ENCODE measurements at places on chromosomes 4 and X. TPM values are rescaled to one million over a fixed set of nuclear protein-coding genes. Genes with fewer than 3 reads are reported as not detected.

DNA sequence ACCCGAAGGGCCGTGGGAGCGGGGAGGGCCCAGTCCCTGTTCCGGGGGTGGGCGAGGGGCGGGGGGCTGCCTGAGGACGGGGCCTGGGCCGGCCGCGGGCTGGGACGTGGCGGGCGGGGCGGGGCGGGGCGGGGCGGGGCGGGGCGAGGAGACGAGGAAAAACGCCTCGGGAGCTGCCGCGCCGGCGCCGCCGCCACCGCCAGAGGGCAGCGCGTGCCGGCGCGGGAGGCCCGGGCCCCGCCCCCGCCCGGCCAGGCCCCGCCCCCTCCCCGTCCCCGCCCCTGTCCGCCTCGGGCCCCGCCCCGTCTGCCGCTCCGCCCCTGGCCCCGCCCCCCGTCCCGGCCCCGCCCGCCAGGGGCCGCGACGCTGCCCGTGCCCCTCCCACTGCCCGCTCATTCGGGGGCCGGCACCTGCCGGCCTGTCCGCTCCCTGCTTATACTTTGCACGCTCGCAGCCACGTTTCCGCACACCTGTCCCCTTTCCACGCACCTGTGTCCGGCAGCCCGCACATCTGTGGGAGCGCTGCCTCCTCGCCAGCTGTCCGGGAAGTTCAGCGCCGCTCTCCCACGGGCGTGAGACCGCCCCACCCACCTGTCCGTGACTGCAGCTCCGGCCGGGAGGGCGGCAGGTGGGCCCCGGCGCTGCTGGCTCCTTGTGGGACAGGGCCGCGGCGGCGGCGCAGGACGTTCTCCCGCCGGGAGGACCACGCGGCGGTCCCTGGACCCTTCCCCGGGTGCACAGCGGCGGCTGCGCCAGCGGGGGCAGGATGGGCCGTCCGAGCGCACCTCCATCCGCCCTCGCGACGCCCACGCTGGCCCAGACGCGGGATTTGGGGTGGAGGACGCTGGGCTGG, 1.7 kb upstream of the FGFRL1 start:
- DNase-seq: no peak

DNA sequence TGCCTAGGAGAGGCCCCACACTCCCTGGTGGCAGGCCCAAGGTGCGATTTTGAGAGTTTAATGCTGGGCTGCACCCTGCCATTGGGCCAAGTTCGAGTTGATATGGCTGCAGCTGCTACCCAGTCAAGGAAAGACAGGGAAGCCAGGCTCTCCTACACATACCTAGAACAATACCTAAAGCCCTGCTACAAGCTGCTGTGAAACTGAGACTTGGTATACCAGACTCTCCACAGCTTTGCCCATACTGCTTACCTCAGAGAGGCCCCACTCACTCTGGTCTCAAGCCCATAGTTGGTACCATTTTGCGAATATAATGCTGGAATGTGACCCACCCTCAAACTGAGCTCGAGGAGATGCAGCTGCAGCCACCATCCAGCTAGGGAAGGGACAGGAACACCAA, 147.7 kb upstream of the MAGEB2 start:
- no peak for DNase-seq

DNA sequence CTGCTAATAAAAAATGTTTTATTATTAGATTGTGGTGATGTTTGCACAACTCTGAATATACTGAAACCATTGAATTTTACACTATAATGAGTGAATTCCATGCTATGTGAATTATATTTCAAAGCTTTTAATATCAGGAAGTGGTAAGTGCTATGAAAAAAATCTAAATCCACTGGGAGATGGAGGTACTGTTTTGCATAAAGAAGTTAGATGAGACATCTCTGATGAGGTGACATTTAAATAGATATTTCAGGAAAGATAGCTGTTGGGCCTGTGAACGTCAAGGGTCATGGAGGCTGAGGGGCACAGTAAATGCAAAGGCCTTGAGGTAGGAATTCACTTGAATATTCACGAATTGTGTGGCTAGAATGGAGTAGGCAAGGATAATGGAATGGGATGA, 12.3 kb downstream of the DCUN1D4 start:
- no peak for DNase-seq

DNA sequence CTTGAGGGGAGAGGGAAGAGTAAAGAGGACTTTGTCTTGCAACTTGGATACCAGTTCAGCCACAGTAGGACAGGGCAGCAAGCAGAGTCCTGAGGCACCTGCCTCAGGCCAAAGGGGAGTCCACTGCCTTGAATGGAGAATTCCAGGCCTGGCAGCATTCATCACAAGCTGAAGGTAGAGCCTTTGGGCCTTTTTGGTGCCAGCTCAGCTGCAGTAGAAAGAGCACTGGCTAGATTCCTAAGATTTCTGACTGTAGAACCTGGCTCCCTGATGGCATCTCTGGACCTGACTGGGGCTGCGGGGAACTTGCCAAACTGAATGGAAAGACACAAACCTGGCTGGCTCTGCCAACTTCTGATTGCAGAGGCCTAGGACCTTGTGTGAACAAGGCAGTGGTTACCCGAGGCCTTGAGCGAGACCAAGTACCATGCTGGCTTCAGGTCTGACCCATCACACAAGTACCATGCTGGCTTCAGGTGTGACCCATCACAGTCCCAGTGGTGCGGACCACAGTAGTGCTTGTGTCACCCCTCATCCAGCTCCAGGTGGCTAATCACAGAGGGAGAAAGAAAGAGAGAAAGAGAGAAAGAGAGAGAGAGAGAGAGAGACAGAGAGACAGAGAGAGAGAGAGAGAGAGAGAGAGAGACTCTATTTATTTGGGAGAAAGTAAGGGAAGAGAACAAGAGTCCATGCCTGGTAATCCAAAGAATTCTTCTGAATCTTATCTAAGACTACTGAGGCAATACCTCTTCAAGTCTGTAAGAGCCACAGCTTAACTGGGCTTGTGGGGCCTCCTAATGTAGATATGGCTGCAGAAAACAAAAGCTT, 137.6 kb upstream of the SPIN4 start:
- no peak for DNase-seq

- no peak for DNase-seq
These were observed 24.7 kb upstream of the PBDC1 start for GRCh38 chrX:76148041-76148665.

The GBA3 gene
- polyA plus RNA-seq: 0.04 TPM

The PASD1 gene
- polyA plus RNA-seq: not detected

GRCh38 chr4:101774807-101775206, 15.7 kb upstream of the BANK1 start:
- no peak for DNase-seq

The TMEM271 gene
- polyA plus RNA-seq: not detected

GRCh38 chrX:16601885-16602284, 48.1 kb upstream of the S100G start:
- no peak for DNase-seq

DNA sequence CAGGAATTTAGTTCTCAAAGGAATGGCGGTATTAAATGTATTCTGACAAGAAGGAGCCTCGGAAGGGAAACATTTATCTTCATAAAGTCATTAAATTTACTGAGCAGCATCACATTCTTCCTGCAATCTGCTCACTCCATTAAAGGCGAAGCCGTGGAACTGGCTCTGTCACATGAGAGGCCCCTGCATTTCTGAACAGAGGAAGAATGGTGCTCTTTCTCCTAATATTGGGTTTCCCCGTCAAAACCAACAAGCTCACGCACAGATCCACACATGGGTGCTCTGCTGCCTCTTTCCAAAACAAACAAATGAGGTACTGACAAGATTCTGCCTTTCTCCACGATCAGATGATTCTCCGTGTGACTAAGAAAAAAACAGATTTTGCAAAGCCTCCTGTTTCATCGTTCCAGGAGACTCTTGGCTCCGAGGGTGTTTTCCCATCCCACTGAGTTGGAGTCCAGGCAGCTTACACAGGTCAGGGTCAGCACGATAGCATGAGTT, 191.2 kb downstream of the IDS start:
- DNase-seq: no peak

The USP46 gene
- polyA plus RNA-seq: 7.3 TPM

The ETFDH gene
- 17.0 TPM for polyA plus RNA-seq

The LRPAP1 gene
- 231 TPM for polyA plus RNA-seq

DNA sequence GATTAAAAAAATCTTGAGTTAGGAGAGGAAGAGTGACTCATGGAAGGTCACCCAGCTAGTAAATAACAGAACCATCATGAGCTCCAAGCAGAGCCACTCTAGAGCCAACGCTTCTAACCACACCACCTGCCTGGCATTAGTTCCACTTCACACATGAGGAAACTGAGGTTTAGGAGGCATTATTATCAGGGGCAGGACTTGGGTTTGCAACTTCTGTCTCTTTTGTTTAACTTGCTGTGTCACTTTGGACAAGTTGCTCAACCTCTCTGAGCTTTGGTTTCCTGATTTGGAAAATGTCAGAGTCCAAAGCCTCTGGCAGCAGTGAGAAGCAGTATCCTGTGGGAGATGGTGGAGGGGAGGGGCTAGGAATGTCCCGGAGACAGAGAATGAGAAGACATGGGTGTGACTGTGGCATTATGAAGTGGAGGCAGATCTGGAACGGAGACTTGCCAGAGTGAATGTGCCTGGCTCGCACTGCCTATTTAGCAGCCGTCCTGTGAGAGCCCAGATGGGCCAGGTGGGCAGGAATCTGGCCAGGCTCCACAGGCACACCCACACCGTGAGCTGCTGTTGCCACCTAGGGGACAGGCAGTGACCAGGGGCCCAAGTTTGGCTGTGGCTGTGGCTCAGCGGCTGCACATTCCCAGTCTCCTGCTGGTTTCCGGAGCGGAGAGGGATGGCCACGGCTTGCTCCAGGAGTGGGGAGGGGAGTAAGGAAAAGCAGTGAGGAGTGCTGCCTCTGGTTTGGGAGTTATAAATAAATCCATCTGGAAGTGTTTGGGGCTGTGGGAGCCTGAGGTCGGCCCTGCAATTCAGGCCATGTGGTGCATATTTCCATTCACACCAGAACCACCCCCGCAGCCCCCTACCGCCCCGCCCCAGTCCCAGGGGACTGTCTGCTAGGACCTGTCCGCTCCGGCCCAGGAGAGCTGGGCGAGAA, 93.4 kb downstream of the NHSL2 start:
- DNase-seq: no peak

- DNase-seq: no peak
These were observed 4.8 kb upstream of the CXCL13 start for GRCh38 chr4:77600521-77601451.

The ADGRG4 gene
- 0.09 TPM for polyA plus RNA-seq
